AG10803 (cell line): ENCODE measurements at places on chromosomes 1 and 21.

DNA sequence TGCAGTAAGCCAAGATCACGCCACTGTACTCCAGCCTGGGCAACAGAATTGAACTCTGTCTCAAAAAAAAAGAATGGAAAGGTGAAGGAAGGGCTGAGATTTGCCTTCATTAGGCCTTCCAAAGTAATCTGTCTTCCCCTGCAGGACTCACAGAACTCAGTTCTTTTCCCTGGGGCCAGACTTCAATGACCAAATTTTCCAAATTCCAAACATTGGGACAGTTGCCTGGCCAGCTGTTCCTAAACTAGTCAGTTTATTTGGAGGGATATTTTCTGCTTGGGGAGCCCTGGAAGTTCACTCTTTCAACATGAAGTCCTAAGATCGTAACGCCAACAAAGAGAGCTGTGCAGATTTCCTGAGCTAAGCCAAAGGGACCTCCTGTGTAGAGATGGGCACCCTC, 5.4 kb upstream of the DEDD start:
- no peak for DNase-seq

DNA sequence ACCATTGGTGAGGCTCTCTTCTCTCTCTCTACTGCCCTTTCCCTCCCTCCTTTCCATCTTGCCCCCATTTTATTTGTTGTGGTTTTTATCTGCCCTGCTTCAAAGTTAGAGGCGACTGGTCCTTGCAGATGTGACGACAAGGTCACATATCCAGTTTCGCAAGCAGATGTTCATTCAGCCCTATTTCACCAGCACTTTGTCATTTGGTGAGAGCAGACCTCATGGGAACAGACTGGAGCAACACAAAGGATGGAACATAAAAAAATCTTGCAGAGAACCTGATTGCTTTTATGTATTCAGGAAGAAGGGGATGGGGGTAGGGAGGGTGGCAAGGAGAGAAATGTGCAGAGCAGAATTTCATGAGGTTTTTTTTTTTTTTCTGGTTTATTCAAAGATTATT, 84.3 kb downstream of the ELAVL4 start:
- no peak for DNase-seq

- no peak for DNase-seq
Observed at GRCh38 chr1:115088871-115089419, 358 bp downstream of the TSPAN2 start.

- DNase-seq: peak; percentile 12
Observed at GRCh38 chr1:56329970-56330369, 249.4 kb downstream of the PLPP3 start.

DNA sequence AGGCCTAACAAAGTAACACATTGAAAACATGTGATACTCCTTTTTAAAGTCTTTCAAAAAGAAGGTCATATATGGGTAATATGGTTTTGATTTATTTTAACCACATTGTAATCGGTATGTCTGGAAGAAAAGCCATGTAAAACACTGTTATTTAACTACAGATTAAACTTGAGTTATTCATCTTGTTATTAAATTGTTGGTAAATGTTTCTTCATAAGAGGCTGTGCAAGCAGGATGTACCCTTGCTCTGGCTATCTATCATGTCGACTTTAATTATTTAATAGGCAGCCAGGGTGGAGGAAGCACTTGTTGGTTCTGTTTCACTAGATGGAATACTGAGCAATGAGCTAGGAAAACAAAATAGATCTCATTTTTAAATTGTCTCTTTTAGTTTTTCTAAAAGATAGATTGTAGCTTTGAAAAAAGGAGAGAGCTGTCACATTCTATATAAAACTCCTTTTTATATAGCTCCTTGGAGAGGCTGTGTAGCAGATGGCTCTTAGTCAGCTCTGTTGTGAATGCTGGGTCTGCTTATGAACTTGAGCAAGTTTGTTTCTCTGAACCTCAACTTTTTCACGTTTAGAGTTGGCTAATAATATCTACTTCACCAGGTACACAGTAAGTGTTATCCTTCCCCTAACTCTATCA, 39.5 kb downstream of the LRRC8B start:
- DNase-seq: peak; percentile 57

DNA sequence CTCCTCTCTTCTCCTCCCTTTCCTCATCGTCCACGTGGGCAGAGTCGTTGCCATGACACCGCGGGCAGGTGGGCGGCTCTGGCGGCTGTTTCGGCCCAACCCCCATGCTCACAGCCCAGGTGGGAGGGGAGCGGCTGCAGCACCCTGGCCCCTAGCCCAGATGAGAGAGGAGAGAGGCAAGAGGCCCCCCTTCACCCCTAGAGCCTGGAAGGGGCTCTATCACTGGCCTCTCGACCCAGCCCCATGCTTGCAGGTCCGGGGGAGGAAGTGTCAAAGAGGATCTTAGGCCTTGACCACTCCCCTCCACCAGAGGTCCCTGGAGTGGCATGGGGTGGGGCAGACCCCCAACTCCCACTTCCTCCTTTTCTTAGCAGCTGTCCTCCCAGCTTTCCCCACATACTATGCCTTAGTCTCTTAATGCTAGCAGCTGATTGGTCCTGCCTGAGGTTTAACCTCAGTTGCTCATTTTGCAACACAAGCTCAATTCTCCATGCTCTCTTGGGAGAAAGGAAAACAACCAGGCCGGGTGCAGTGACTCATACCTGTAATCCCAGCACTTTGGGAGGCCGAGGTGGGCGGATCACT, 10.4 kb downstream of the DLGAP3 start:
- no peak for DNase-seq

- DNase-seq: peak; percentile 6
Observed at GRCh38 chr1:115717541-115717940, 51.0 kb downstream of the CASQ2 start.

DNA sequence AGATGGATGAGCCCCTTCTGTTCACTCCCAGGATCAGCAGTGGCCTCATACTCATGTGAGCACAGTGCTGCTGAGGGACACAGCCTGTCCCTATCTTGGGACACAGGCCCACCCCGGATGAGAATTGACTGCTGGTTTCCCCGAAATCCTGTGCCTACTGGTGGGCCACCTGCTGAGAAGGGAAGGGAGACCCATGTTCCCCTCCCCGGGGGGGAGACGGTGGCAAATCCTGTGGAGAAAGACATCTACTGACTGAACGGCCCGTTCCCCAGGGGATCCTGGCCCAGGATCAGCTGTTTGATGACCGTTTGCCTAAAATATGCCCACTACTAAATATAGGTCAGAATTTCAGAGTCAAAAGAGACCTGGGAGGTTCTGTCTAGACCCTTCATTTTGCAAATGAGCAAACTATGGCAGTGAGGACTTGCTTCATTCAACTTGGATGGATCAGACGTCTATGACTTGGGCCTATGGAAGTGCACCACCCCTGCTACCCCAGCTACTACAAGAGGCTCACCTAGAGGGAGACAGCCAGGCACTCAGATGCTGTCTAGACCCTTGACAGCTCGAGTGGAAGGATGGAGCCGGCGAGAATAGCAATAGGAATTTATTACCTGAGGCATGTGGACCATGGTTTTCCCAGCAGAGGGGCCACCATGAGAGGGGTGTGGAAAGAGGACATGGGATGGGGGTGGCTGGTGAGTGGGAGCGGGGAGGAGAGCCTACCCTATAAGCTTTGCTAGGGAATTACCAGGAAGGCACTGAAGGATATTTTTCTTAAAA, 15.6 kb upstream of the THEMIS2 start:
- DNase-seq: no peak

DNA sequence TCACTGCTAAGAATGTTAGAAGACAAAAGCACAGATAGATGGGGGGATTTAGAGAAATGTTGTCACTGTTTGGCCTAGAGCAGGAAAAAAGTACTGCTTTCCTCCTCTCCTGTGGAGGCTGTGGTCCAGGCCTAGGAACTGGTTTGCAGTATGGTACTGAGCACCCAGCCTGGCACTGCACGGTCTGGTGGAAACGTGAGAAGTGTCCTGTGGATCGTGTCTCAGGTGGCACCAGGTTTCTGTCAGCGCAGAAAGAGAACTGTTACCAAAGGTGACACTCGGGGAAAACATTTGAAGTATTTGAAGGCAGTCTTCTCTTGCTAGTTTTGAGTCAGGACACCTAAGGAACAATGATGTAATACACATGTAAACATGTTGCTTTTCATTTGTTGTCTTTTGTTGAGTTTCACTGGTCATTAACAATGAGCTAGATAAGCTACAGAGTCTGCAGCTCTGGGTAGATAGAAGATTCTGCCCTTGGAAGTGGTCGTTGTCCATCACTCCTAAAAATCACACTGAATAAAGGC, 63.0 kb downstream of the B3GALNT2 start:
- DNase-seq: no peak

DNA sequence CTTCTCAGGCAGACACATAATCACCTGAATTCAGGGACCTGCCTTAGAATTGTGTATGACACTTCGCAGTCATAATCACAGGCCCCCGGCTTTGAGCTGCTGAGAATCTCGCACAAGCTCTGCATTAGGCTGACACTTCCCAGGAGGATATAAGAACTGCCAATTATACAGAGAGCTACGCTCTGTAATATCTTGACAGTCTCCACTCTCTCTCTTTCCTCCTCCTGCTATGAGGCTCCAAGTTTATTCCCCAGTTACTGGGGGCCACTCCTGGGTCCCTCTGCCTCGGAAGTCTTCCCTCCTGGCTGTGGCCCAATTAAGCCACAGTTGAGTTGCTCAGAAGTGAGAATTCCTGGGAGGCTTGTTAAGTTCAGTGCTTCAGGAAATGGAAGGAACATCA, 42.7 kb downstream of the EBNA1BP2 start:
- DNase-seq: no peak

DNA sequence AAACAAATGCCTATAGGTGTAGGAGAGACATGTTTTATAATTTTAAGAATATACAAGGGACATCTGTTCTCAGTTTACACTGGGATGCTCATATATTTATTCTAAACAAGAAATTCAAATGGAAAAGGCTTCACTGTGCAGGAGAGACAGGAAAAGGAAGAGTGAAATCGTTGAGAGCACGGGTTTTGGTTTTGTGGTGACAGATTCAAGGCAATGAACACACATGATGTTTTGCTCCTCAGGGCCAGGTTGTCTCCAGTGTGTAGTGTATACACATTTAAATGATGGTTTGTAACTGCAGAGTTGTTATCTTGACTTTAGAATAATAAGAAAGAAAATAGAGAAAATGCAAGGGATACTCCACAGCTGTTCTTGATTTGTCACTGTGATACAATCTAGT, 73.7 kb downstream of the S1PR1 start:
- no peak for DNase-seq

GRCh38 chr1:12514590-12514989, 103.4 kb downstream of the DHRS3 start:
- no peak for DNase-seq

DNA sequence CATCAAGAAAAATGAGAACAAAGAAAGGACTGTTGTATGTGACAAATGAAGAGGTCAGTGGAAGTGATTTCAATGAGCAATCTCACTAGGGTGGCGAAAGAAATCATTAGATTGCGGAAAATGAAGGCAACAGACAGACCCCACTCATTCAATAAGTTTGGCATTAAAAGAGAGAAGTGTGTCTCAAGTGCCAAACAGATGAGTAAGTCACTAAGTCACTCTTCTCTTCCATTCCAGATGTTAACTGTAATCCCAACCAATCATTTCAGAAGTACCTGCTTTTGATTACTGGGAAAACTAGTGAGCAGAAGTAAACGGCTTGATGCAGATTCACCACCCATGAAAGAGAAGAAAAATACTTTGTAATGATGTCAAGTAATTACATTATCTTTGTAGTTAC, 144.3 kb upstream of the PRMT6 start:
- peak; percentile 17 for DNase-seq

DNA sequence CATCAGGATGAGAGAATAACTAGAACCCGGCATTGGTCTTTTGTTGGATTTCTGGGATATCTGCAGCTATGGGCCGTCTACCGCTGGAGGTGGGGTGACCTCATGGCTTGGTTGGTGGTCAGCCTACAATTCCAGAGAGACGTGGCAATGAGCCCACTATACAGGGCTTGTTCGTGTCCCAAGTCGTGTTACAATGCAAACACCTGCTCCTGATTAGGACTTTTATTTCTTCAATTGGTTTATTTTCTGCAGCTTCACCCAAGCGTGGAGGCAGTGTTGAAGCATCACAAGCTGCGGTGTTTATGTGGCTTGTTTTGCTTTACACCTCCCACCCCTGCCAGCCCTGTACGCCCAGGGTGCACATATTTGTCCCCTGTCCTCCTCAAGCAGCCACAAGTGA, 211.7 kb upstream of the TMEM51 start:
- DNase-seq: peak; percentile 92

GRCh38 chr1:69551476-69552324, 16.0 kb upstream of the LRRC7 start:
- DNase-seq: no peak

DNA sequence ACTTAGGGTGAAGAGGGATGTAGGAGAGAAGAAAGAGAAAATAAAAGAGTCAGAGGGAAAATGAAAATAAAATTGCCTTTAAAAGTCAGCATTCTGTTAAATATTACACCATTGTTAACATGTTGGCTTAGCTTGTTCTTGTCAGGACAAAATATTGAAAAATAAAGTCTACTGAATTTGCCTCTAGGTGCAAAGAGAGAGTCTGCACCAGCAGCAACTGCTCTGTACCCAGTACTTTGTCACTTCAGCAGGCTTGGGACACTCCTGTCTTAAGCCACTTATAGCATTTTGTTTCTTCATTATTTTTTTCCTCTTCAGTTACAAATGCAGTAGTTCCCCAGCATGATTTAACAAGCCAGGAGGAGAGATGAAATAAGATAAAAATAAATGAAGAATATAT, 11.0 kb upstream of the USH2A start:
- DNase-seq: no peak

DNA sequence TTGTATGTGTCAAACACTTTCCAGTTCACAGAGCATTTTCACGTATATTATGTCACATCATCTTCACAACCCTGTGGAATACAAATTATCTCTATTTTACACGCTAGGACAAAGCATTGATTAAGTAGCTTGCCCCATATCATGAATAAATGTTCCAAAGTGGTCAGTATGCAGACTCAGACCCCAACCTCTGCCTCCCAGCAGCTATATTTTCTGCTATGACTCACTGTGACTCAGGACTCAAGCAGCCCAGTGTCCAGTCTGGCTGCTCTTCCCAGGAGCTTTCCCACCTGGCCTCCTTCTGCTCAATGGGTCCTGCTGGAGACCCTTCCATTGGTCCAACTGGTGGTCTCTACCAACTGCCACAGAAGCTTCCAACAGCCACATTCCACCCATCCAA, 56.0 kb upstream of the RAP1A start:
- DNase-seq: peak; percentile 57

GRCh38 chr1:42740851-42741580, 980 bp upstream of the CLDN19 start:
- no peak for DNase-seq

DNA sequence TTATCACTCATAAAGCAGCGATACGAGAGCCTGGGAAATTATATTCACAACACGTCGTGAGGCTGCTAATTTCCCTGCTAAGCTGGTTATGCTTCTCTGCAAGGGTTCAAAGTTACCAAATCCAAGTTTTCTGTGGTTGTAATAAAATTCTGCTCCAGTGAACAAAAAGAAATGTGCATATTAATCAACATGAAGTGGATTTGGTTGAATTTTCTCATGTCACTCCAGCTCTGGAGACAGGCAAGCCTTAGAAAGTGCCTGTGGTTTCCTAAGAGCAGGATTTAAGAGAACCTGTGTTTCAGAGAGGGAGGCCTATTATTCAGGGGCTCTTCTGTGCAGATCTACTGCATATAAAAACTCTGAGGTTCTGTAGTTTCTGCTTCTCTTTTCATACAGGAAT, 87.5 kb downstream of the WLS start:
- DNase-seq: no peak
